Liver (tissue), 10 donors: ENCODE measurements at places on chromosomes 16 and 17.

DNA sequence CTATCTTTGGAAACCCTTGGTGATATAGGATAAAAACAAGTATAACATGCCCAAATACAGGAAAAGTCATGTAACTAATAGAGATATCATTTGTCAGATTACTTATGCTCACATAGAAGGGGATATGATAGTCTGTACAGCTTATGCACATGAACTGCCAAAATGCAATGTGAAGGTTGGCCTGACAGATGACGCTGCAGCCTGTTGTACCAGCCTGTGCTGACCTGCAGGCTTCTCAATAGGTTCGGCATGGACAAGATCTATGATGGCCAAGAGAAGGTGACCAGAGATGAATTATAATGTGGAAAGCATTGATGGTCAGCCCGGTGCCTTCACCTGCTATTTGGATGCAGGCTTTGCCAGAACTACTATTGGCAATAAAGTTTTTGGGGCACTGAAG is 12.7 kb downstream of the WFIKKN2 start:
- no peak for DNase-seq

DNA sequence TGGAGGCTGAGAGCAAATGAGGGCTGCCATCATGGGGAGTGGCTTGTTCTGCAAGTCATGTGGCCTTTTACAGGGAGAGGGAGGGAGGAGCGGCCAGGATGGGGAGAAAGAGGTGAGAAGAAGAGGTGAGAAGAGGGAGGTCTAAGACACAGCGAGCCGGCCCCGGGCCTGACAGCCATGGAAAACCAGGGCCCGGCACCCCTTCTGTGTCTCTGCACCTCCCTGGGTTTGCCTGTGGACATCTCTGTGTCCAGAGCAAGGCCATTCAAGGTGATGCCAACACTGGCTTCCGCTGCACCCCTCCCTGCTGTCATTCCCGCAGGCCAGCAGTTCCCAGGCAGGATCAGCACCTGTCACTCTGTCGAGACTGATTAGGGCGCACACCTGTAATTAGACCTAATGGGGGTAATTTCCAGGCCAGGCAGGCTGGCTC is 75.6 kb downstream of the MGAT5B start:
- no peak for DNase-seq

DNA sequence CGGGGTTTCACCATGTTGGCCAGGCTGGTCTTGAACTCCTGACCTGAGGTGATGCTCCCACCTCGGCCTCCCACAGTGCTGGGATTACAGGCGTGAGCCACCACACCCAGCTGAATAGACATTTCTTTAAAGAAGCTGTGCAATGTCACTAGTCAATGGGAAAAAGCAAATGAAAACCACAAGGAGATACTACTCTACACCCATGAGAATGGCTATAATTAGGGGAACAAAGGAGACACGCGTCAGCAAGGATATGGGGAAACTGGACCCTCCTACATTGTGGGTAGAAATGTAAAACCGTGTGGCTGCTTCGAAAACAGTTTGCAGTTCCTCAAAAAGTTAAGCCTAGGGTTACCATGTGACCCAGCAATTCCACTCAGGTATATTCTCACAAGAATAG is 103.4 kb downstream of the VPS53 start:
- DNase-seq = no peak

DNA sequence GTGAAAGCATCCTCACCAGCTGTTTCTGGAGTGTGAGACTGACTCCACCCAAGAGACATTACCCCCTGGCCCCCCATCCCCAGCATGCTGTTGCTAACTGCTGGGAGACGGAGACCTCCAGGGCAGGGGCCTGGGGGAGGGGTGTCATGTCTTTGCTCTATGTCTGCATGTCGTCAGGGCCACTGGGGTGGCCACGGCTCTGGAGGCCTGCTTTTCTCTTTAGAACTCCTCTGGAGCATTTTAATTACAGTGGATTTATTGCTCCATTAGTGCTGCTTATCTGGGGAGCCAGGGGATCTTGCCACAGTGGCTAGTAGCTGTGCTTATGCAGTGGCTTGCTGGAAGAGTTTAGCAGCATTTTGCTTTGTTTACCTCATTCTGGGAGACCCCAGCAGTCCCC is 32.3 kb downstream of the CLEC16A start:
- DNase-seq = no peak

DNA sequence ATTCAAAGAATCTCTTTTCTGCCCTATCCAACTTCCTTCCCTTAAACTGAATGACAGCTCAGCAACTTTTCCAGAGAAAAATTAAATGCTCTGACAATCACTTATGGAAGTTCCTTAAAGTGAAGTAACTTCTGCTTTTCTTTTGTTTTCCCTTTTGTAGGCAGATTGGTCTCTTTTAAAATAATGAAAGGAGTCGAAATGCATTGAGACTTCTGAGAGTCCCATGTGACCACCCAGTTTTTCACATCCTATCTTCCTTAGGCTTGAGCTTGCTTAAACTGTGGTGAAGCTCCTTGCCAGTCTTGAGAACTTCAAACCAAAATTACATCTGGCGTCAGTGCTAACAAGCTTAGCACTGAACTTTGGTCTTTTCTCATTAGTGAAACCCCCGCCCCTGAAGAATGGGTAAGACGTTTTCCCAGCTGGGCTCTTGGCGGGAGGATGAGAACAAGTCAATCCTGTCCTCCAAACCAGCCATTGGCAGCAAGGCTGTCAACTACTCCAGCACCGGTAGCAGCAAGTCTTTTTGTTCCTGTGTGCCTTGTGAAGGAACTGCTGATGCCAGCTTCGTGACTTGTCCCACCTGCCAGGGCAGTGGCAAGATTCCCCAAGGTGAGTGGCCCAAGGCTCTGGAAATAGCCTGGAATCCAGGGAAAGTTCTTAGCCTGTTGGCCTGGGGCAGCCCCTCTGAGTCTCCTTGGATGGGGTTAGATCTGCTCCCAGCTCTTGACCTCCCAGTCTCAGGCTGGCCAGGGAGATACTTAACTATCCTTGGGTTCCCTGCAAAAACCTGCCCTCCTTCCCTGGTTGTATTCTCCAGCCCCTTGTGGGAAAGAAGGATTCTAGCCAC is 1.2 kb downstream of the TMEM106A start:
- no peak for DNase-seq

DNA sequence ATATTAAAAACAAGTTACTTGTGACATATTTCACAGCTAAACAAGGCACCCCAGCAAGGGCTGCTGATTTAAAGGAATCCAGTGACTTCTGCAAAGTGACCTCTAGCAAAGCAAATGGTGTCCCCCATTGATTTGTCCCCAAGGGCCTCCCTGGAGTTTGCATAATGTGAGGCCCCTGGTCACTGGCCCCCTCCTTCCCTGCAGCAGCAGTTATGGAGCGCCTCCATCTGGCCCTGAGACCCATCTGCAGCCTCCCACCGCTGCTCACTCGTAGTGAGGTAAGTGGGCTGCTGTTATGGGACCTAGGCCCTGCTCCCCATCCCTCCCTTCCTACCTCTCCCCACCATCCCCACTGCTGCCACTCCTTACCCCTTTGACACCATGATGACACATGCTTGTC is 19.6 kb upstream of the EEF2K start:
- DNase-seq = no peak

DNA sequence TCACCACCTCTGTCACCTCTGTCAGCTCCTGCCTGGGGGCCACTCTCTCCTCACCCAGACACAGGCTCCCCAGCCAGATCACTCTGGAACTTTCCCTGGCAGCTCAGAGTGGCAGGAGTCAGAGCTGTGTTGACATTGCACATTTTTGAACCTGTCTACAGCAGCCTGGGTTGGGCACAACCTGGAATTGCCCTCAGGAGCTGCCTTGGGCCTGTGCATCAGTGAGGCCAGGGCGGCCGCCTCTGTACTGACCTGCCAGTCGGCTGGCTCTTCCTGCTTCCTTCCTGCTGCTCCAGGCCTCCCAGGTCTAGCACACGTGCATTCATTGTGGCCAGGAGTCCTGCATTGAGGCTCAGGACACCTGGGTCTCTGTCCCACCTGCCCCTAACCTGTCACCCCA is 14.2 kb upstream of the TMEM11 start:
- no peak for DNase-seq

DNA sequence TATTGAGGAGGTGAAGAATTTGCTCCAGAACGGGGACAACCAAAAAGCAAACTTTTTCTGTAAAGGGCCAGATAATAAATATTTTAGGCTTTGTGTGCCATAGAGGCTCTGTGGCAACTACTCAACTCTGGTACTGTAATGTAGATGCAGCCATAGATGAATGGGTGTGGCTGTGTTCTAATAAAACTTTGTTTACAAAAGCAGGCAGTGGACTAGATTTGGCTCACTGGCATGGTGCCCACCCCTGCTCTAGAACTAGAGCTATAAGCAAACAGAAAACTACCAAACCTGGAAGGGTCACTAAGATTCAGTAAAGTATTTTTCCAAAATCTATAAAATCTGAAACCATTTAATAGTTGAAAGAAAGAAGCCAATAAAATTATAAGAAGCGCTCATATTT is 24.6 kb upstream of the SMURF2 start:
- DNase-seq = no peak

- no peak for DNase-seq
These were observed 4.5 kb downstream of the NUP93 start for GRCh38 chr16:56734429-56734828.

GRCh38 chr17:2150806-2151205 is 95.9 kb downstream of the HIC1 start:
- DNase-seq = no peak

DNA sequence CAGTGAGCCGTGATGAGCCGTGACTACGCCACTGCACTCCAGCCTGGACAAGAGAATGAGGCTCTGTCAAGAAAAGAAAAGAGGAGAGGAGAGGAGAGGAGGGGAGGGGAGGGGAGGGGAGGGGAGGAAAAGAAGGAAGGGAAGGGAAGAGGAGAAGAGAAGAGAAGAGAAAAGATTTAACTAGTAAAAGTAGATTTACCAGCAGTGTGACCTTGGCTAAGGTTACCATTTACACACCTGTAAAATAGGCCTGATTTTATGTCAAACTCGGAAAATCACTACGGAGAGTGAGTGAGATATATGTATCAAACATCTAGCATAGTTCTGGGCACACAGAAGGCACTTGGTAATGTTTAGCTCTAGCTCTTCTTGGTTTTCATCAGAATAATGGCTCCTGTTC is 109.2 kb downstream of the LYRM1 start:
- DNase-seq = no peak

GRCh38 chr16:21167360-21167759 is 8.9 kb downstream of the LDAF1 start:
- no peak for DNase-seq

GRCh38 chr16:50944436-50944835 is 202.6 kb downstream of the CYLD start:
- DNase-seq = no peak

- DNase-seq = peak; percentile 34
These were observed 914.9 kb downstream of the KCNJ2 start for GRCh38 chr17:71084219-71084618.

DNA sequence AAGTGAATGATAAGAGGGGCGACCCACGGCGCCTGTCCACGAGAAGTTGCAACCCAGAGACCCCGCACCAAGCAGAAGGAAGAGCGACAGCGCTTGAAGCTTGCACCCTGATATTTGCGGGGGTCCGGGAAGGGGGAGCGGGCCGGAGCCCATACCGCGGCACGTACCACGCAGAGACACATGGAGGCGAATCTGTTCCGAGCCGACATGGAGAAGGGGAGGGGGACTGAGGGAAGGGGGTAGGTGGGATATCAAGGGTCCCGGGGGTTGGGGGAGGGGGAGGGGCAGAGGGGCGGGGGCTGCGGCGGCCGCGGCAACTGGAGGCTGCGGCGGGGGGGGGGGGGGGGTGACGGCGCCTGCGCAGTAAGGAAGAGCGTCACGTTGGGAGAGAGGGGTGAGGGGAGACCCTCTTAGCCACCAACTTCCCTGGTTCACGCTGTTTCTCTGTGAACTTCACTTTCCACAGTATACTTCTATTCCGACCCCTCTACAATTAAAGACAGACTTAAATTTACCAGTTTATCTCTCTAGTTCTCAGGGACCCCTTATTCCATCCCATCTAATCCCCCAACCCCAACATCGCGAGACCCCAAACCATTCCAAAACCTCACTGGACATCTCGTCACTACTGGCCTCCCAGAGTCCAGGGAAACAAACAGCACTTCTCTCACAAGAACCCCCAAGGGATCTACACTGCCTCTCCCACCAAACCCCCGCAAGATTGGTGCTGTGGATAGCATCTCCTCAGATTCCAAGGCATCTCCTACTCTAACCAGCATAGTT is 8.0 kb downstream of the DLG4 start:
- DNase-seq = no peak

DNA sequence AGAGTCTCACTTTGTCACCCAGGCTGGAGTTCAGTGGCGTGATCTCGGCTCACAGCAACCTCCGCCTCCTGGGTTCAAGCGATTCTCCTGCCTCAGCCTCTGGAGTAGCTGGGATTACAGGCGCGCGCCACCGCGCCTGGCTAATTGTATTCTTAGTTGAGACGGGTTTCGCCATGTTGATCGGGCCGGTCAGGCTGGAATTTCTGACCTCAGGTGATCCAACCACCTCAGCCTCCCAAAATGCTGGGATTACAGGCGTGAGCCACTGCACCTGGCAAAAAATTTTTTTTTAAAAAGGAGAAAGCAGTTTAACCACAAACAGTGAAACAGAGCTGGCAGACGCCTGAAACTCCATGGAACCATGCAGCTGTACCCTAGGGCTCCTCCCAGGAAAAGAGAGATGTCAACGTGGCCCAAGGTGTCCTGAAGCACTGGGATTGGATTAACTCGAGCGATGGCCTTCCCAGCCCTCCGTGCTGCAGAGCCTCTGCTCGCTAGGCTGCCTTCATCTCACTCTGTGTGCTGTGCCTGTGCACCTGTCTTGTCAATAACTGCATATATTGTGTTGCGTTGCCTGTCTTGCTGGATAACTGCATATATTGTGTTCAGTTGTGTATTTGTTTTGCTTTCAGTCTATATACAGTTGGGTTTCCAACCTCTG is 29.6 kb upstream of the FOXK2 start:
- no peak for DNase-seq

DNA sequence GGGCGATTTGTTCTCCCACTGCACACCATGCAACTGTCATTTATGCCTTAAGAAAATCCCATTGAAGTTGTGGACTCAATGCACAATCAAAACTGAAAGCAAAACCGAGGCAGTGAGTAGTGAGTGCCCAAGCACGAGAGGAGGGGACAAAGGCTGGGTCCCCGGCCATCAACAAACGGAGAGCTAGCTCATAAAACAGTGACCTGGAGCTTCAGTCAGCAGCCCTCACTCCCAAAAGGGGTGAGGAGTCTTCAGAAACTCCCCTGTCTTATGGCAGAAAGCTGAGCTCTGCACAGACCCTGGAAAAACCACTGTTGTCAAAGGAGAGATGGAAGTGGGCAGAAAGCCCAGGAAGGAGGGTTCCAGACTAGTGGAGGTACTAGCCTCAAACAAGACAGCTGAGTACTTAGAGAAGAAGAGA is 96.9 kb downstream of the ADCY9 start:
- DNase-seq = no peak

DNA sequence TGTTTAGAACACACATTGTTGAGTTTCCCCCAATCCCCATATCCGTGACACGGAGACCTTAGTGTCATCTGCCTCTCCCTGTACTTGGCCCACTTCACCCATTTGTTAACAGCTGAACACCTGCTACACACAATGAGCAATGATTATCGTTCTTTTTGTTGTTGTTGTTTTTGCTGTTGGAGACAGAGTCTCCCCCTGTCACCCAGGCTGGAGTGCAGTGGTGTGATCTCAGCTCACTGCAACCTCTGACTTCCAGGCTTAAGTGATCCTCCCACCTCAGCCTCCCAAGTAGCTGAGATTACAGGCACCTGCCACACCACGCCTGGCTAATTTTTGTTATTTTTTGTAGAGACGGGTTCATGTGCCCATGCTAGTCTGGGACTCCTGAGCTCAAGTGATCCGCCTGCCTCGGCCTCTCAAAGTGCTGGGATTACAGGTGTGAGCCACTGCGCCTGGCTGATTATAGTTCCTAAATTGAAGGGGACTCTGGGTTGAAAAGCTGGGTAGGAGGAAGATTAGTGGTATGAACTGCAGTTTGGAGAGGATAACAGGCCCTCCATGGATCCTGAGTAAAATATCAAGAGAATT is 21.6 kb downstream of the NDE1 start:
- no peak for DNase-seq
